ENCODE measurements at places on chromosomes 16 and 17.

DNA sequence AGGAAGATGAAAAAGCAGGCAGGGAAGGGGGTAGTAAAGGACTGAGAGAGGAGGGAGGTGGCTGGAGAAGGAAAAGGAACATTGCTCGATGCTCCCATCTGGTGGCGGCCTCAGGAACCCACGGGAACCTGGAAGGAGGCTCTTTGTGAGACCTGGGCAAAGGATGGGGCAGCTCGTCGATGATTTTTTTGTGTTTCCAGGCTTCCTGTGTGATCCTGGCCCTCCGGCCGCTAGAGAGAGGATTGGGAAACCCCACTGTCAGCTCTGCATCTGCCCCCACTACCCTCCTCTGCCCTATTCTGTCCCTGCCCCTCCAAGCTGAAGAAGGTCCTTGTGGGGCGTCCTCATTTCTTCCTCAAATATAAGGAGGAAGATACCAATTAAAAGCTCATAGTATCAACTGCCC, 6.6 kb downstream of the WFIKKN2 start:
- DNase-seq, result peak; percentile 50

- no peak for DNase-seq
Observed at GRCh38 chr16:27198451-27199234, 4.7 kb upstream of the KDM8 start.

- DNase-seq, result no peak
Observed at GRCh38 chr17:49969795-49970389, 902 bp downstream of the DLX4 start.

DNA sequence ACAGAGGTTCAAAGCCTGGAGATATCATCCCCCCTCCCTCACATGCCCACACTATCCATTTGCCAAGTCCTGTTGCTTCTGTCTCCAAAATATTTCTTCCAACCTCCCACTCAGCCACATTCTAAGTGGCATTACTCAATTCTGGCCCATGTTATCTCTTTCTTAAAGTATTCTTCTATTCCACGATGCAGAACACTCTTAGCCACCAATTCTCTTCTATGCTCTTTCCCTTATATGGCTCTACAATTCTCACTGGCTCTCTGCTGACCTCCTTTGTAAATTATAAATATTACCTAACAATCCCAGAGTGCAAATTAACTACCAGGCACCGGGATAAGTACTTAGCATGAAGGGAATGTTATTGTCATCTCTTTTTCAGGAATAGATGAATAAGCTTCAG, 82.4 kb downstream of the KCNJ2 start:
- no peak for DNase-seq

- DNase-seq, result no peak
Observed at GRCh38 chr17:11853321-11854151, 143.7 kb downstream of the ZNF18 start.

DNA sequence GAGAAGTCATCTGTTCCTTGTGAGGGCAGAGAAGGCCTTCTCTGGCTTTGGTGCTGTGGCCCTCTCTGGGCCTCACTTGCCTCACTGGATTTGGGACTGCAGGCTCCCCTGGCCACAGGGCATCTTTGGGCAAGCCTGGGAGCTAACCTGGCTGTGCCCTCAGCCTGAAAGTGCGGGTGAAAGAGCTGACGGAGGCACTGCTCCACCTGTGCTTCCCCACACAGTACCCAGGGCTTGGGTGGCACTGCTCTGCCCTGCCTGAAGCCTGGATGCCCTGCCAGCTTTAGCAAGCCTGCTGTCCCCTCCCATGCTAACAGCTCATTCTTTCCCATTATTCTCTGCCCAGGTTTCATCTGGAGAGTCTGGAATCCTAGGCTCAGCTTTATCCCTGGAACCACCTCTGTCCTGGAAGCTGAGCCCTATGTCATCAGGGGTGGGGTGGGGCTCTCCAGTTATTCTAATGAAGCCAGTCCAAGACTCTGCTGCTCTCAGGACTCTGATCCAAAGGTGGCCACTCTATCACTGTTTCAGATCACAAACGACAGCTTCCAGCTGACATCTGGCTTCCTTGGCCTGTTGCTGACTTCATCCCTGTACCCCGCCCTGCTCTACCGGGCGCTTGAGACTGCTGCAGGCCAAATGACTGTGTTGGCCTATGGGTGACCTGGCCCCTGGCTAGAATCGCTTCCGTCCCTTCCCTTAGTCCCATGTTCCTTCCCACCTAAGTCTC, 29.3 kb downstream of the HIC1 start:
- no peak for DNase-seq

DNA sequence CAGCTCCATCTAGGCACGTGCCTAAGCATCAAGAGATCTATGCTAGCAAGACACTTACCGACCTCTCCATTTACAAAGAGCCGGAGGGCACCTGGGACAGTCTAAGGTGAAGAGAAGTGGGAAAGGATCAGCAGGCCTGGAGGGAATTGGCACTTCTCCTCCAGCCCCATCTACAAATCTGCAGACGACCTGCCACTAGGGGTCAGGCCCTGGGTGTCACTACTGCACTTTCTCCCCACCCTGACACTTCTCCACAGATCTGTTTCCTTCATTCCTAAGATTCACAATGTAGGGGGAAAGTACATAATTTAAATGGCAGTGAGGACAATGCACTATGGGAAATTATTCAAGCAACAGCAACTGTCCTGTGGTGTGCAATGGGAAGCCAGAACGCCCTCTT, 8.1 kb downstream of the MKS1 start:
- no peak for DNase-seq

GRCh38 chr16:66701026-66701425, 4.5 kb upstream of the CMTM4 start:
- no peak for DNase-seq

- DNase-seq, result no peak
Observed at GRCh38 chr16:17944345-17944744, 392.2 kb downstream of the NPIPA8 start.

DNA sequence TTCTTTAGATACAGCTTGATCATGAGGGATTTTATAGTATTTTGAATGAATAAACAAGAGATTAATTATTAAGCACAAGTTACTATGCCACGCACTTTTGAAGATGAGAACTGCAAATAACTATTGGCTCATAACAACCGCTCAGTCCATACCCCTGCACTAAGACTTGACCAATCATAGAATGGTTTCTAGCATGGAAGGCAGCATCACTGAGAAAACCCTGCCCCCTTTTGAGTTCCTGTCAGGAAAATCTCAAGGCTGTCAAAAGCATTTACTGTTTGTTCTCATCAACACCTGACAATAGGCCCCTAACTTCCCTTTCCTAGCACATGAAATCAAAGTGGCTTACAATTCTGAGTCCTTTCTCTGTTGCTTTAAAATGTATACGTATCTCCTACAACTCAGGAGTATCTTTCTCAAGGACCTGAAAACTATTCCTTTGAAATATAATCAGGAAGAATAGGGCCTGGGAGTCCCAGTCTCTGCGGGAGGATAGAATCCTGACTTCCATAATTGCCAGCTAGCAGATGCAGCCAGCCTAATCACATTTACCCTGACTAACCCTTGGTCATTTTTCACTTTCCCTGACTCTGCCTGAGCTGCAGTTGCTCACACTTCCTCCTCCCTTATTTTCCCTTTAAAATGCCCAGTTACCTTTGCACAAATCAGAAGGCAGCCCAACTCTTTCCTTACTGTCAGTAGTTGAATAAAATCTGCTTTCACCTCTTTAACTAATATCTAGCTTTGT, 9.1 kb upstream of the MMD start:
- DNase-seq, result no peak

DNA sequence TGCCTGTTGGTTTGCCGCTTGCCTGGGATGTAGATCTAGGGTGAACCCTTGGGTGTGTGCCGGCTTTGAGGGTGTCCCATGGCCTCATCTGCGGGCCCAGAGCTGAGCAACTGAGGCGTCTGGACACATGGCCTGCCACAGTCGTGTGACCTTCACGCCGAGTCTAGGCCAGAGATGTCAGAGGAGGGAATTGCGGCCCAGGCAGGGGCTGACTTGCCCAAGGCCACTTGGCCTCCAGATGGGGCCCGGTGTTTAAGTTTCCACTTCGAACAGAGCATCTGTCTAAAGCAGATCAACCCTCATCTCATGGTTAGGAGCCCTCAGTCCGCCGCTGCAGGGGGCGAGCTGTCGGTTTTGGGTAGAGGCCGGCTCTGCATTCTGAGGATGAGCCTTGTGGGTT, 28.0 kb upstream of the FOXK2 start:
- no peak for DNase-seq

DNA sequence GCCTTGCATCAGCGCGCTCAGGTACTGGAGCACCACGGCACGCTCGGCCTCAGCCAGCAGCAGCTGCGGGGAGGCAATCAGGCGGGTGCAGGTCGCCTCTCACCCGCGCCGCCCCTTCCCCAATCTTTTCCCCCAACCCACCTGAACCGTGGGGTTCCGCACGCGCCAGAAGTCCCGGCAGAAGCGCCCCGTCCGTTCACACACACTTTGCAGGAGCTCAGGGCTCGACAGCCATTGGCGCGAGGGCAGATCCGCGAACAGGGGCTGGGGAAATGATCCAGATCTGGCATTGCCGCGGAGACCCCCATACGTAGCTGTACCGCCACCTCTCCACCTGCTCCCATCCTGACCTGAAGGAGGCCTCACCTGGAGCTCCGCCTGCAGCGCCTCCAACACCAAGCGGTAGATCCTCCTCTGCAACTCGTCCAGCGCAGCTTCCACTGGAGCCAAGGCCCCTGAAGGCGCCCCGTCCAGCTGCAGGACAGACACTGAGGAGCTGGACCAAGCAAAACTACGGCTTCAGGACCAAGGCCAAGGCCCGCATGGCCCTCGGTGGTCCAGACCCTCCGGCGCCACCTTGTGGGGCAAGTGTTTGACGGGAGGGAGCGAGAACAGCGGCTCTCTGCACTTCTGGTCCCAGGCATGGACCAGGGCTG, 1.4 kb upstream of the MATCAP1 start:
- peak; percentile 84 for DNase-seq

- DNase-seq, result no peak
Observed at GRCh38 chr16:12341423-12341822, 364.9 kb downstream of the SNX29 start.

DNA sequence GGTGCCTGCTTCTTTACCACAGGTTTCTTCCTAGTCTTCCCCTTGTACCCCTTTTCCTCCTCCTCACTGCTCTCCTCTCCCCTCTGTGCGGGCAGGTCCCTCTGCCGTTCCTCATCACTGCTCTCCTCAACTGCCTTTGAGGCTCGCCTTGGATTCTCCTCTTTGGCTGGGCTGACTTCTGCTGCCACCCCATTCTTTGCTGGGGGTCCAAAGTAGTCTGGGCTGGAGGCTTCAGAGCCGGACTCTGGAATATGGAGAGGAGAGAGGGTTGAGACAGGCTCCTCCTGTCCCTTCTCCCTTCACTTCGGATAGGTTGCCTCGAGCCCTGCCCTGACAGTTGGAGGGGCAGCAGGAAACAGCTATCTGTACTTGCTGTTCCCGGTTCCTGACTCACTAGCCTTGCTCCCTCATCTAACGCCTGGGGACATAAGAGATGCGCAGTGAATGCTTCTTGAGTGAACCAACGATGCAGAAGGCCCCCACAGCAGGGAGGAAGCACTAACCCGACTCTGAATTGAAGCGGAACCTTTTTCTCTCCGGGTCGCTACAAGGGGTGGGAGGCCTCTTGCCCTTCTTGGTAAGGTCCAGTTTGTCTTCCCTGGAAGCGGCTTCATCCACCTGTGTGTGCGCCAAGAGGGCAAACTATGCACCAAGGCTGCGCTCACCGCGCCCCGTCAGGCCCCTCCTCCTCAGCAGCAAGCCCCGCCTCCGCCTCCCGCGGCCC, 655 bp downstream of the HIRIP3 start:
- DNase-seq, result peak; percentile 74

- no peak for DNase-seq
Observed at GRCh38 chr16:23826528-23827045, 9.2 kb upstream of the PRKCB start.

- peak; percentile 0 for DNase-seq
Observed at GRCh38 chr17:14784997-14785696, 480.0 kb downstream of the PMP22 start.

GRCh38 chr16:89048090-89048725, 45.4 kb upstream of the ACSF3 start:
- DNase-seq, result no peak
